ENCODE measurements at places on chromosomes 6 and 20.

GRCh38 chr20:63946986-63947637 is 9.1 kb downstream of the UCKL1 start:
- DNase-seq, result no peak

- no peak for DNase-seq
These were observed 3.6 kb upstream of the CASP8AP2 start for GRCh38 chr6:89826029-89826528.

GRCh38 chr6:43776115-43776798 is 6.2 kb downstream of the VEGFA start:
- DNase-seq, result no peak

DNA sequence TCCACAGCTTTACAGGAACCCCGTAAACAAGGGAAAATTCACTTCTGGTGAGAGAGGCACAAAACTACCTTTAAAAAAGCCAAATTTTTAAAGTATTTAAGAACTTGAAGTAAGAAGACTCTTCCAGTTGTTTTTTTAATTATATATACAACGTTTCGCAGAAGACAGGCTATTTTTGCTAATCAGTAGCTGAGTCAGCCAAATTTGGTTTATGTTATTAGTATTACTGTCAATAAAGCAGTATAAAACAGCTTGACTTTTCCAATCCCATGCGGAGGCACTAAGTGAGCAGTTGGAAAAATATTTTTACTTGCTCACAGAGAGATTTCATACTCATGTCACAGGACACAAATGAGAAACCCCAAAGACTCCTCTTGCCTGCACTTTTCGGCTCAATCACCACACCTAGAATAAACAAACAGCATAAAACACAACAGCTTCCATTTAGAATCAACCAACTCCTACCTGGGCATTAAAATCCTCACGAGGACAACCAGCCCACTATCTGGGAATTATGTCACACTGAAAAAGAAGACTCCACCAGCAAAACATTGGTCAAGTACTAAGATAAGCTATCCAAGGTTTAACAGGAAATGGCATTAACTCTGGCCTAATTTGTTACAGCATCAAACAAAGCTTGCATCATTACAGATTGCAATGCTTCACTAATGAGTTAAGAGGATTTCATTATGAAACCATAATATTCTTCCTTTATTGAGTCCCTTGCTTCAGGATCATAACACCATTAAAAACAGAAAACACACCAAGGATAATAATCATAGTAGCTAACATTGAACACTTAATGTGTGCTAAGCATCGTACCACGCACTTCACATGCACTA is 26.3 kb downstream of the ELOVL5 start:
- no peak for DNase-seq

DNA sequence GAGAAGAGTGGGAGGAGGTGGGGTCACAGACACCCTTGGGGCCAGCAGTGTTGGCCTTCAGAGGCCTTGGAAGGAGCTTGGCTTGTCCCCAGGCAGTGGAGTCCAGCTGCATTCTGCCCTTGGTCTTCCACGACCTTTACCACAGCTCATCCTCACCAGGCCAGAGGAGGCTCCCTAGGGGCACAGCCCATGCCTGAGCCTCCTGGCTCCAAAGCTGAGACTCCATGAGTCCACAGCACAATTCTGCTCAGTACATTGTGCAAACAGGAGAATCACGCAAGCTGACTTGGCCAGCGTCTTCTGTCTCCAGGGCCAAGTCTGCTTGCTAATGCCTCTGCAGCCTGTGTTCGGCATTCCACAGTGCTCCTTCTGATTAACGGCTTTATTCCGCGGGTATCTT is 337.2 kb downstream of the SMOC2 start:
- DNase-seq, result no peak

DNA sequence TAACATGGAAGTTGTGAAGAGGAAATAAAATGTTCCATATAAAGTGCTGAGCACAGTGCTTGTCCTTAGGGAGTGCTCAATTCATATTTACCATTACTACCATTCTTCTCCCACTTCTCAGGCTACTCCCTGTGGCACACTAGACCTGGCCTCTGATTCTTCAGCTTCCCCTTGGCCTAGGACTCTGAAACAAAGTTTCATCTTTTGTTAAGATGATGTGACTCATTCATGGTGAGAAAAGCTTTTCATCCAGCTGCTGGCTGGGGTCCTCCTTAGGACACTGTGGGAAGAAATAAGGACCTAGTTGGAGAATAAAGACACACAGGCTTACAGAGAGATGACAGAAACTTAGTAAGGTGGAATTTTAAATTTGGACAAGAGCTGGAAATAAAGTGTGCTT is 314.8 kb downstream of the CDC5L start:
- DNase-seq, result no peak

DNA sequence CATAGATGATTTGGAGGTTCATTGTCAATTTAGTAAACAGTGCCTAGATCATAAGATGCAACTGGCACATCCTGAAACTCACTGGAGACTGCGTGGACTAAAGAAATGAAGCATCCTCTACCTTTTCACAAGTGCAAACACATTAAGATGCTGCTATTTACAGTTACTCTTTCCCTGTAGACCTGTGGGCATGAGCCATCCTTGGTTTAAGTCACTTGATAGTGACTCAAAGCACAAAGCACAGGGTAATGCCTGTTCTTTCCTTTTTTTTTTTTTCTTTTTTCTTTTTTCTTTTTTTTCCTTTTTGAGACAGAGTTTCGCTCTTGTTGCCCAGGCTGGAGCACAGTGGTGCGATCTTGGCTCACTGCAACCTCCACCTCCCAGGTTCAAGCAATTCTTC is 10.0 kb upstream of the HLA-DQA1 start:
- DNase-seq, result no peak

DNA sequence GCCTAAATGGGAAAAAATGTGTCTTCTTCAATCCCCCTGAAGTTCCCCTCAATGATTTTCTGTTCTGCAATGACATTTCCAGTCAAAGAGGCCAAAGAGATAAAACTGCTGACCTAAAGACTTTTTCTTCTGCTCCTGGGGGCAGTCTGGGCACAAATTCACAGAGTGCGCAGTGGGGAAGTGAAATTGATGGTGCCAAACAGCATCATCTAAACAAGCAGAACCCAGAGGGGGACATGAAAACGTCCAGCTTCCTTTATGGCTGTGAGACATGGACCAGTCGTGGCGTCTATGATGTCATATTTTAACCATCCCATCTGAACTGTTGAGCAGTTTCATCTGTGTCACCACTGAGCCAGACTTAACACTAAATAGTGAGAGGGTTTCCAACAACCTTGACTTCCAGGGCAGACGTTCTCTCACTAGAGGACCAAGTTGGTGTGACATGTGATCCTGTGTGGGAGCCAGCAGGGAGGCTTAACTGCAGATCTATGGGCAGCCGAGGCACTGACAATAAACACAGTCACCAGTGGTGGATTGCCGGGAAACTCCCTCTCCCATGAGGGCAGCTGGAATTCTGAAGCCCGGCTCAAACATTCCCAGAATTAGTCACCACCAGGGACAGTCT is 12.4 kb downstream of the SCML4 start:
- no peak for DNase-seq

GRCh38 chr20:23341073-23341472 is 9.5 kb upstream of the NXT1 start:
- no peak for DNase-seq

- DNase-seq, result no peak
These were observed 530.2 kb downstream of the BCKDHB start for GRCh38 chr6:80636689-80637088.

DNA sequence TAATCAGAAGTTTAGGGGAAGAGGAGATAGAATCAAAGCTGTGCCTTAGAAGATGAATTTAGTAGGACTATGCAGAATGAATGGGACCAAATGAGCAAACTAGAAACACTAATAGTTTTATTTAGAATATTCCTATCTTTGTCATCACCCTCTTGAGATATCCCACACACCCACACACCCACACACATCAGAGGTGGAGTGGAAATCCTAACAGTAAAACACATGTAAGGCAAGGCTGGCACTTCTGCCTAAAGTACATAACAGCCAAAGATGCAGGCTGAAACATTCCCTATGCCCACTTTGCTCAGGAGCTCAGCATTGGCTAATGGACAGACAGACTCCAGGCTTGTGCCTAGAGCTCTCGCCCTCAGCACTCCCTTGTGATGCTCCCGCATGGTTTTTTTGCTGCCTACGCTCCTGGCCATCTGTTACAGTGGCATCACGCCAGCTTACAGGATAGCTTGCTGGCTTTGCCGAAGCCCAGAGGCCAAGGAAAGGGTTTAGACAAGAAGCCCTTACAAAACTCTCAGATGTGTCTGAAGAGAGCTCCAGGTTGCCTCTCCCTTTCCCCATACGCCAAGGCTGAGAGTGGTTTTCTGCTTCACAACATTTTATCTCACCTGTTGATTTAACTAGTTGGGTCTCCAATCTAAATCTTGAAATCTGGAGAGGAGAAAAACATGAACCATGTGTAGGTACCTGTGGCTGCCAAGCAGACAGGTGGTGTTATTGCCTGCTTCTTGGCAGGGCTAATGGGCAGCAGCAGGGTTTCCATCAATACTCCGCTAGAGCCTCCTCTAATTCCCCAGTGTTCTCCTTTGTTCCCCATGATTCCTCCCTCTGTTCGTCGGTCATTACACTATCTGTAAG is 282.6 kb upstream of the ID4 start:
- no peak for DNase-seq

DNA sequence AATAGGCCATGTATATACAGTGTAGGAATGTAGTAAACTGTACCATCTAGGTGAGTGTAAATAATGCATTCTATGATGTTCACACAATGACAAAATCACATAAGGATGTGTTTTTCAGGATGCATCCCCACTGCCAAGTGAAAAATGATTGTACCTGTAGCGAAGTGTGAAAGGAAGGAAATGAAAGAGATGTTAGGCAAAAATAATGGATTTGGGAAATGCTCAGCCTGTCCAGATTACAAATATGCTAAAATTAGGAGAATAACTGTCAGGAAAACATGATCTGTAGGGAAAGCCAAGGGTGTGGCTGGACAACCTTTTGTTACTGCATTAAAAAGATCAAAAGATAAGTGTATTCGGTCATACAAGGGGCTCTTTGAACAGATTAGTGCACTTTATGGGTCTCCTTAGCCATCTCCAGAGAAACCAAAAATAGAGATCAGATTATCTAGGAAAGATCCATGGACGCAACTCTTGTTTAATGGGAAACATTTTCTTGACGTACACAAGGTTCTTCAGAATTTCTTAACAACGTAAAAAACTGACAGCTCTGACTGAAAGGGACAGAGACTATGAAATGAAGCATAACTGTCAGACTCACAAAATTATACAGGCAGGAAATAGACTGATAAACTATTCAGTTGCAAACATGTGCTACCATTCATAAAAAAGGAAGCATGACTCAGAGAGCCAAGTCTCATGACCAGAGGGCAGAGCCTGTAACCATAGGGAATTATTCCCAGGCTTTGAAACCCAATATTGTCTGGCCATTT is 253.6 kb upstream of the RAB32 start:
- no peak for DNase-seq

- no peak for DNase-seq
These were observed 29.5 kb upstream of the HLA-A start for GRCh38 chr6:29912840-29913239.

- DNase-seq, result no peak
These were observed 47.7 kb upstream of the RNF182 start for GRCh38 chr6:13877051-13877450.

GRCh38 chr20:15122613-15123012 is 785.2 kb upstream of the FLRT3 start:
- DNase-seq, result no peak

- no peak for DNase-seq
These were observed 89.9 kb downstream of the CARMIL1 start for GRCh38 chr6:25369036-25369432.

GRCh38 chr6:110020888-110021287 is 42.8 kb downstream of the GPR6 start:
- no peak for DNase-seq

DNA sequence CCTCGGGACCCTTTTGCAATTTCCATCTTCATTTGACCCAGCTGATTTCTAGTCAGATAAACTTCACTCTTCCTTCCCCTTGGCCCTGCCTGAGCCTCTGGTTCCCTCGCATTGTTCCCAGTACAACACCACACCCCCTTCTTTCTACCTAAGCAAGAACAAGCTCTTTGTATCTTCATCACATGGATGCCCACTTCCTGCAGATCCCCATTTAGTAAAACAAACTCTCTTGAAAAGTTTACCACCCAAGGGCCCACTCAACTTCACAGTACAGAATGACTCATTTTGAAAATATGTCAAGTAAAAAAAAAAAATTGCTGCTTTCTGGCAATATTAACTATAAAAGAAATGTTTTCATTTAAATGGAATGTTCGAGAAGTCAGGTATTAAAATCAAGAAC is 5.2 kb downstream of the FAXC start:
- no peak for DNase-seq

DNA sequence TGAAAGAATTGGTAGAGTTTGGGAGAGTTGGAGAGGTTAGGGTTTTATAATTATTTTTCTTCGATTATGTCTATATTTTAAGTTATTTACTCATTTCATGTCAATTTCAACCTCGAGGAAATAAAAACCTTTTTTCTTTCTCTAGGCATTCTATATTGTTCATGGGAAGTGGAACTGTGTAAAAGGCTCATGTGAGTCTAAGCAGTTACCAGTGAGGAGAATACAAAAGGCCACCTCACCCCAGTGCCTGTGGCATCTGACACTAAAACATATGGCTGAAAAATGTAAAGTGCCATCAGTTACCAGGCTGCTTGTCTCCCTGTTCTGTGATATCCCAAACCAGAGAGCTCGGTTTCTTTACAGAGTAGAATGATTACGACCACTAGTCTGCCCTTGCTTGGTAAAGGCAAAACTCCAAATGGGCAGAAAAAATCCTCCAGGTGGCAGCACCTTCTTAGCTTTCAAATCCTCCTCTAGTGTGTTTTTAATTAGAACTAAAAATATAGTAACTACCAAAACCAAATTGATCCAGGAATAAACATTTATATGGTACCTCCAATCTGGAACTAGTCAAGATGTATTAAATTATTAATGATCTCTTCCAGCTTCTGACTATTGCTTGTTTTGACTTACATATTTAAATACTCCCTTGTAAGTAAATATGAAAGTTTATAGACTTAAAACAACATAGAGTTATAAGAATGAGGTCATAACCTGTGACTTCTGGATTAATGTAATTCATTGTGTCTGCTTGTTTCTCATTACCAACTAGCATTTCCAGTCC is 122.6 kb upstream of the MCHR2 start:
- DNase-seq, result no peak

- no peak for DNase-seq
These were observed 5.3 kb downstream of the PHIP start for GRCh38 chr6:79072640-79073181.

DNA sequence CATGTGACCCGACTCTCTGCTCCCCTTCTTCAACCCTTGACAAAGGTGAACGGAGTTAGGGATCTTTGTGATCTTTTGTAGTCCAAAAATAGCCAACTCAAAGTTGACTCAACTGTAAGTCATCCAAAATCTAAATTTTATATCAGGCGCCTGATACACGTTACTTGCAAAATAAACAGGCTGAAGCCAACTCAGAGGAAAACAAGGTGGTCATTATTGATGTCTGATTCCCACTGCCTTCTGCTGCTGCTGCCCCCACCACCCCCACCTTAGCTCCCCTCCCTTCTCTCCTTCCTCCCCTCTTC is 13.2 kb upstream of the RNF8 start:
- DNase-seq, result no peak

- no peak for DNase-seq
These were observed 548.5 kb downstream of the CD83 start for GRCh38 chr6:14665827-14666724.

GRCh38 chr6:168198302-168199180 is 119.5 kb upstream of the FRMD1 start:
- no peak for DNase-seq

- no peak for DNase-seq
These were observed 107.4 kb upstream of the ASCC3 start for GRCh38 chr6:100988391-100988984.

Data from activated CD4-positive, CD25-positive, alpha-beta regulatory T cell (primary cell).